ENCODE measurements at places on chromosomes 7 and 10.

GRCh38 chr10:21516242-21517131 lies 9.0 kb downstream of the SKIDA1 start:
- DNase-seq = peak; percentile 75

GRCh38 chr7:367351-367901 lies 77.5 kb downstream of the FOXL3 start:
- no peak for DNase-seq

- no peak for DNase-seq
These were observed 20.6 kb downstream of the UBTD1 start for GRCh38 chr10:97519342-97519741.

- DNase-seq = no peak
These were observed 148.8 kb upstream of the TNRC18 start for GRCh38 chr7:5572439-5572838.

GRCh38 chr7:19522486-19522885 lies 186.4 kb downstream of the POLR1F start:
- no peak for DNase-seq

DNA sequence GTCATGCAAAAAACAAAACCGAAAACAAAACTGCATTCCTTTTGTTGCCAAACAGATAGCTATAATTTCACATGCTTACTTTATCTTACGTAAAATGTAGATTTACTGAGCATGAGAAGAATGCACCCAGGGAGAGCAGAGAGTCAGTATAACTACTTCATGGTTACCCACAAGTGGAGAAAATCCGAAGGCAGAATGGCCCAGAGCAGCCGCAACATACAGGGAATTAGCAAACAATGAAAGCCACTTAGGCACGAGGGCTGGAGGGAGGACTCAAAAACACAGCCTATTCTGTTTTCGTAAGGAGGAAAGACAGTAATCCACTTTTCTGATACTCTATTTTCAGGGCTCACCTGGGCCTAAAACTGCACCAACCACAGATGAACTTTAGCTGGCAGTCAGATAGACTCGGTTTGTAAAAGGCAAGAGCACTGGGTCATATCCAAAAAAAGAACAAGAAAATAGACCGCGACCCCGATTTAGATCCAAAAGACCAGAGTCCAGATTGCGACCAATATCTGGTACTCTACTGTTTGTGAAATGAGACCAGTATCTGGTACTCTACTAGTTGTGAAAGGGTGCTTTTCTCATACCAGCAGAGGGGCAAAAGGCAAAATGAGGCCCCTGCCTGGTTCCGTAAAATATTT lies 1.3 kb downstream of the ITPRIP start:
- no peak for DNase-seq

GRCh38 chr7:155580367-155580766 lies 34.0 kb upstream of the CNPY1 start:
- no peak for DNase-seq

DNA sequence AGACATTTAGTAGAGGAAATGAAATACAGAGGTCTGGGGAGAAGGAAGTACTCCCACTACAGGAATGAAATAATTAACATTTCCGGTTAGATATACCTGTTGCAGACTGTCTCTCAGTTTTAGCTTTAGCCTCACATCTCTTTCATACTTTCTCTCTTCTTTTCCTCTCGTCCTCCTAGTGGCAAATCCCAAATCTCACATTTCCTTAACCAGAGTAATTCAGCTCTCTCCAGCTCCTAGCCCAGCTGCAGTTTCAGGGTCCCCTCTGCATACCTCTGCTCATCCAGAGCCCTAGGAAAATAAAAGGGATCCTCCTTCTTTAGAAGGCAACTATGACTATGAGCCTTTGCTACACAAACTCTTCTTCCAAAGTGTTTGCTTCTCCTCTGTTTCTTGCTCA lies 643.2 kb downstream of the PHTF2 start:
- DNase-seq = no peak

- DNase-seq = no peak
These were observed 570.7 kb downstream of the REEP3 start for GRCh38 chr10:64091897-64092296.

DNA sequence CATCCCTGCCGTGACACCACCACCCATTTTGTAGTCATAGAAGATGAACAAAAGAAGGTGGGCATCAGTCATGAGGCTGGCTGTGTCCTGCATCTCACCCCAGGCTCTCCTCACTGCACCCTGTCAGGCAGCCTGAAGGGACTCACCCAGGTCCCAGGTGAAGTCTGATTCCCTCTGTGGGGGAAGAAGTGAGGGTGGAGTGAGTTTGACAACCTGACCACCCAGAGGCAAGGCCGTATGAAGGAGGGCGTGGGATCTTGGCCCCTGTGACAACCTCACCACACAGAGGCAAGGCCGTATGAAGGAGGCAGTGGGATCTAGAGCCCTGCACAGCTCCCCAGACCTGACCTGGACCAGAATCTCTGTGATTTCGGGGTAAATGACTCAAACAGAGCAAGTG lies 152.5 kb downstream of the DIP2C start:
- no peak for DNase-seq

GRCh38 chr7:33237036-33237435 lies 107.7 kb downstream of the BBS9 start:
- DNase-seq = no peak

GRCh38 chr10:48671914-48672595 lies 12.6 kb upstream of the WDFY4 start:
- no peak for DNase-seq

DNA sequence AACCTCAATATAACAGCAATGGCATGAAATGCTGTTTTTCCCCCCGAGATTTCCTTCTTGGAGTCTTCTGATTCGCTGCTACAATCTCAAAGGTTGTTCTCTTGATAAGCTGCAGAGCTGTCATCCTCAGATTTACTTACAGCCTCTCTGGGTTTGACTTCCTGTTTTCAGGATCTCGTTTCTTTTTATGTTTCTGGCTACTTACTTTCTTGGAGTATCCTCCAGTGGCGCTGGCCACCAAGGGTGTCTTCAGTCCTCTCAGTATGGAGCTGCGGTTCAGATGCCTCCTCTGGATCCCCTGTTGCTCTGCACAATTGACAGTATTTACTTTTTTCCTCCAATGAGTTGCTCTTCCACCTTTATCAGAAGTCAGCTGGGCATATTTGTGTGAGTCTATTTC lies 152.0 kb upstream of the TMEM72 start:
- DNase-seq = no peak

- DNase-seq = no peak
These were observed 151.2 kb downstream of the TPST1 start for GRCh38 chr7:66356277-66356721.

DNA sequence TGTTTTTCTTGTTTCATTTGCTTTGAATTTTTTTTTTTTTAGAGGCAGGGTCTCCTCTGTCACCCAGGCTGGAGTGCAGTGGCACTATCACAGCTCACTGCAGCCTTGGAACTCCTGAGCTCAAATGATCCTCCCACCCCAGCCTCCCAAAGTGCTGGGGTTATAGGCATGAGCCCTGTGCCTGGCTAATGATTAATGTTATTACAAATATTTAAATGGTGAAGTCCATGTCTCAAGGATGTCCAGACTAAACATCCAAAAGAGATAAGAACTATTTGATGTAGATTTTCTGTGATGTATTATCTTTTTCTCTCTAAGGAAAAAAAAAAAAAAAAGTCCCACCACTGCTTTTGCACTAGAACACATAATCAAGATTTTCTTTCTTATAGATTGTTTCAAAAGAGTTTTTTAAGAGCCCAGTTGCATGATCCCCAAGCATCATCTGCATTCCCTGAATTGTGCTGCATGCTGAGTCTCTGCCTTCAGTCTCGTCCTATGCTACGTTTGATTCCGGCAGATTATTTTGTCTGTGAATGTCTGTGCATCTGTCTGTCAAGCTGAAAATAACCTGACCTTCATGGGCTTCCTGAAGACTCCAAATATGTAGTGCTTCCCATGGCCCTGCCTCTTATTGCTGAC lies 33.4 kb downstream of the MACROH2A2 start:
- peak; percentile 18 for DNase-seq

- DNase-seq = no peak
These were observed 118.1 kb upstream of the PHF14 start for GRCh38 chr7:10855583-10855982.

- peak; percentile 71 for DNase-seq
These were observed 59.2 kb downstream of the CDHR3 start for GRCh38 chr7:106022193-106022821.

- DNase-seq = no peak
These were observed 701.5 kb downstream of the KCNMA1 start for GRCh38 chr10:76935941-76936613.

DNA sequence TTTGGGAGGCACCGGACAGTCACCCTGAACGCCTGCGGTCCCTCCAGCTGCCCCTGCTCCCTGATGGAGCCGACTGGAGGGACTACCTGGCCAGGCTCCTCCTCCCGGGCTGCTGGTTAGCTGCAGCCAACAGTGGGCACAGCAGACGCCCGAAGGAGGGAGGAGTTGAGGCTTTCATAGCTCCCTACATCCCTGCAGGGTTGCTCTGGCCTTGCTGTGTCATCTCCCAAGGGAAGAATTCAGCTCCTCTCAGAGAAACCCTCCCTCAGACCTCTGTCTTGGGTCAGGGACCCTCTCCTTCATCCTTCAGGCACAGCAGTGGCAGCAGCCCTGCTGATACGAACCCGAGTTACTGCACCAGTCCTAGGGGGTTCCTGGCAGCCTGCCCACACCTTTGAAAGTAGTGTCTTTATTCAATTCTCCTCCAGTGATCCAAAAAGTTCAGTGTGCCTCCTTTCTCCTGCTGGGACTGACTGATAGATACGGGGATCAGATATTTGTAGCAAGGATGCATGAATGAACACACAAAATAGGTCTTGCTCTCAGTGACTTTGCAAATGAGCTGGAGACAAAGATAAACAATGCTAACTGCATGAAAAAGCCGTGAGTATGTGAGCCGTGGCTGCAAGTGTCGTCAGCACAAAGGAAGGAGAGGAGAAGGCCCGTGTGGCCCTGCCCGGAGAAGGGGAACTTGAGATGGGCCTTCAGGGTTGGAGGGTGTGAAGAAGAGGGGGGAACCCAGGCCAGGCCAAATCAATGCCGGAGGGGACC lies 136.6 kb downstream of the PRKAG2 start:
- no peak for DNase-seq

- DNase-seq = no peak
These were observed 43.7 kb upstream of the NXPH1 start for GRCh38 chr7:8389593-8390261.

DNA sequence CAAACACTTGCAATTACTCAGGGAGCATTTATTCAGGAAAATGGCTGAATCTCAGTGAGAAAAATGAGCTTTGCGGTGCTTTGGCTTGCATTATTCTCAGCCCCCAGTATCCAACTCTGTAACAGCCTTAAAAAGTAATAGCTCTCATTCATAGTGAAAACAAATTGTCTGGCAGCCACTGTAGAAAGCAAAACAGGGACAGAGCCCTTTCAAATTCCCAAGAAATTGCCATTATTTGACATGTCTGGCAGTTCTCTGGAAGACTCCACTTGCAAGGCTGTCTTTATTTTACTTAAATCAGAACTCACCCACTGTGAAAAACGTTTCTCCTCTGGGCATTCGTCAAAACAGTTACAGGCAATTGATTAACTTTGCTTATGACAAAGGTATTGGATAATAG lies 122.5 kb downstream of the NPSR1 start:
- DNase-seq = no peak

- no peak for DNase-seq
These were observed 61.4 kb downstream of the ST7 start for GRCh38 chr7:117014673-117015133.

GRCh38 chr10:67259319-67259929 lies 333.6 kb downstream of the LRRTM3 start:
- no peak for DNase-seq

DNA sequence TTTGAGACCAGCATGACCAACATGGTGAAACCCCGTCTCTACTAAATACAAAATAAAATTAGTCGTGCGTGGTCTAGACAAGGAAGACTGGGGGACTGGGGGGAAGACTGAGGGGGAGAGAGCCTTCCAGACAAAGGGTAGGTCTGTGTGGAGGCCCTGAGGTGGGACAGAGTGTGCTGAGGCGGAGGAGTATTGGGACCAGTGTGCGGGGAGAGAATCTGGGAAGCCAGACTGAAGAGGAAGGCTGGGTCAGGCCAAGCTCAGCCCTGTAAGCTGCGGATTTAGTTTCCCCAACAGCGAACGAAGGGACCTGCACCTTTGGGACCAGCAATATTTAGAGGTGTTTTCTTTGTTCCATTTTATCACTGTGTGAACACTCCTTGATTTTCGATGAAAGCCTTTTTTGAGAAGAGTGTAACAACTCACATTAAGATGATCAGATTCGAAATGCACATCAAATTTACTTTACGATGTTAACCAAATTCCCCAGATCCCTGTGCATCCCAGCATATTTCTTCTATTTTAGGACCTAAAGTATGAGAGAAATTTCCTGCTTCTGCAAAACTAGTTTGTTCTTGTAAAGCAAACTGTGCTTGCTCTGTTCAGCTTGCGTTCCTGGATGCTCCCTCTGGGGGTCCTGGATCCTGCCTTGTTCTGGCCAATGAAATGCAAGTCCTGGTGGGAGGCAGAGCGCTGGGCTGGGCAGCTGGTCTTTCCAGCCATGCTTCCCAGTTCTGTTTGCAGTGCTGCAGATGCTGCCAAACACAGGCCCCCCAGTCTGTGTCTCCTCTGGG lies 39.4 kb downstream of the PLAU start:
- no peak for DNase-seq

DNA sequence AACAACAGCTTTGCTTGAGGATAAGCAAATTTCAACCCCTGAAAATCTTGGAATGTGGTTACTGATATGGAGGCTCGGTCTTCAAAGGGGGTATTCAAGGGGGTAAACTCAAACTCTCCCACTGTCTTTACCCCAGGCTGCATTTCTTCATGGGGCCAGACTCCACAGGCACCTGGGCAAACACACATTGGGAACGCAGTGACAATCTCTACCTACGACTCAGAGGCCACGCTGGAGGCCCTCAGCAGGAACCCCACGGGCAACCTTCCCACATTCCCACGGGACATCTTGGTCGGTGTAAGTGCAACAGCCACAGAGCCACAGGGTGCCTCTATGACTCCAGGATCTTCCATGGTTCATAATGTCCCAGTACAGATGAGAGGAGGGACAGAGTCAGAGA lies 2.2 kb upstream of the INSIG1 start:
- no peak for DNase-seq

DNA sequence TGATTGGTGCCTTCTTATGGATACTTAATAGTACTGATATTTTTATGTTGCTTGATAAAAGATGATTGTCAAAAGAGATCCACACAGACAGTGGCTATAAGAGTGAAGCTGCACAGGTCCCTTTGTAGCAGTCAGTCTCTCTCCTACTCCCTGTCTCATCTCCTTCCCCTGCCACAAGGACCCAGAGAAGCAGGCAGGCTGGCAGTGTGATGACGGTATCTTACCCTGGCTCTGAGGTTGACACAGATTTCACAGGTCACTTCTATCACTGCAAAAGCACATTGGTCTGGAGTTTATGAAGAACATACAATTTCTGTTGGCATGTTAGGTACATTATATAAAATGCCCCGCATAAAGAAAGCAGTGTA lies 64.4 kb upstream of the AHR start:
- DNase-seq = no peak

GRCh38 chr7:137592232-137592896 lies 248.8 kb upstream of the PTN start:
- DNase-seq = no peak

- DNase-seq = no peak
These were observed 4.3 kb downstream of the KIF5B start for GRCh38 chr10:32051926-32052325.

Data from activated CD8-positive, alpha-beta memory T cell treated with anti-CD3 and anti-CD28 coated beads, Interleukin-2, amount 50 U/mL, for 48 hours (primary cell).